ENCODE measurements at places on chromosomes 3 and 15.

GRCh38 chr15:63593705-63594671, 3.2 kb upstream of the FBXL22 start:
- no peak for DNase-seq

- DNase-seq: no peak
Measured at GRCh38 chr3:5725801-5726200, 538.3 kb downstream of the EDEM1 start.

DNA sequence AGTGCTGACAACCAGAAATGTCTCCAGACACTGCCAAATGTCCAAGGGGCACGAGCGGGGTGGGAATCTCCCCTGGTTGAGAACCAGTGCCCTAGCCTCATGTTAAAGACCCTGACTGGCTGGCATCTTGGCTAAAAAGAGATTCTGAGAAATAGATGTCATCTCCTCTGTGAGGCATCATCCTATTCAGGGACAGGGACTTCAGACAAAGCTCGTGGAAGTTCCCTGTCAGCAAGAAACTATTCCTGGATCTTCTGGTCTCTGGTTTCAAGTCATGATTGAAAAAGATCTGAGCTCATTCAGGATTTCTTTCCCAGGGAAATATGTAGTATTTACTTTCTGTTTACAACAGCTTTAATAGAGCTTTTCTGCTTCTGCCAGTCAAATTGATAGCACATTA, 10.8 kb downstream of the WDR5B start:
- DNase-seq: no peak

- no peak for DNase-seq
Measured at GRCh38 chr3:29137601-29138000, 143.3 kb upstream of the RBMS3 start.

- DNase-seq: no peak
Measured at GRCh38 chr3:166580561-166580960, 743.3 kb upstream of the BCHE start.

GRCh38 chr15:85073556-85074194, 92.0 kb downstream of the PDE8A start:
- no peak for DNase-seq

GRCh38 chr3:57856675-57857074, 100.6 kb downstream of the SLMAP start:
- no peak for DNase-seq

DNA sequence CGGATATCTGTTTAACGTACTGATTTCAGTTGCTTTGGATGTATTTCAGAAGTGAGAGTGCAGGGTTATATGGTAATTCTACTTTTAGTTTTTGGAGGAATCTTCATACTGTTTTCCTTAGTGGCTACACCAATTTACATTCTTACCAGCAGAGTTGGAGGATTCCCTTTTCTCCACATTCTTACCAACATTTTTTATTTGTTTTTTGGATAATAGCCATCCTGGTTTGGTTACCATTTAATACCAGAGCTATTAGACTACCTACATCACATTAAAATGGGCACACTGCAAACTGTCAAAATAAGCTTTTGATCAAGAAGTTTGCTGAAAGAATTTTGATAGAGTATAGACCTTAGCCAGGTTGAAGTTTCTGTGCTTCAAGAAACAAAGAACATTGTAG, 217.2 kb upstream of the CFAP20DC start:
- no peak for DNase-seq

GRCh38 chr3:105315144-105315543, 51.6 kb upstream of the ALCAM start:
- DNase-seq: no peak

DNA sequence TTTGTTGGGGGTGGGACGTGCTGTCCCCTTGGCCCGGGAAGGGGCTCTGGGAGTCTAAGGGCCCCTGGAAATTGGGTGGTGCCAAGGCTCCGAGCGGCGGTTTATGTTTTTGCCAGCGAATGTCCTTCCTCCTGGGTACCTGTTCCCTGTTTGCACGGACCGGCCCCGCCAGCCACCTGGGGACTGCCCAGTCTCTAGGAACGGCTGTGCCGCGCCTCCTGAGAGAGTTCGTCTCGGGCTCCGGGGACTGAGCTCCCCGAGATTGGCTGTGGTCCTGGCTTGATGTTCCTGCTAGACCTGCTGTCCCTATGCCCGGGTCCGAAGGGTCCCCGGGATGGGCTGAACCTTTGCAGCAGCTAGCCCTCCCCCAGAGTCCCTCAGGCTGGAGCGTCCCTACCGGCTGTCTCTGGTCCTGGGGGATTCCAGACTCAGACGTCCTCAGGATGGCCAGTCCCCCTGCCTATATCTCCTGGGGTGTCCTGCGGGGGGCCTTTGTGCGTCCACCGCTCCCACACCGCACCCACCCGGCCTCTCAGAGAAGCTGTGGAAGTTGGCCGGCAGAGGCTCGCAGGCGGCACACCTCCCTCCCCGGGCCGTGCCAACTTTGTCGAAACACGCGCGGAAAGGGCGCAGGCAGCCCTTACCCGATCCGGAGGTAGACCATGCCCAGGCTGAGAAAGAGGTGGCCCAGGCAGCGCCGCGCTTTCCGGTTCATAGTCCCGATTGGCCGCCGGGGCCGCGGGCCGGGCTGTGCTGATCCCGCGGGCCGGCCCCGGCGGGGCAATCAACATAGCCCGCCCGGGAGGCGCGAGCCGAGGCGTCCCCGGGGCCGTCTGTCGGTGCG, 547 bp downstream of the WNT7A start:
- no peak for DNase-seq

Measured in NCI-H1694 (cell line).